ENCODE measurements at places on chromosomes 16 and 17.
A peak's percentile ranks its signal among the peaks of the same experiment; 100 is the strongest.

DNA sequence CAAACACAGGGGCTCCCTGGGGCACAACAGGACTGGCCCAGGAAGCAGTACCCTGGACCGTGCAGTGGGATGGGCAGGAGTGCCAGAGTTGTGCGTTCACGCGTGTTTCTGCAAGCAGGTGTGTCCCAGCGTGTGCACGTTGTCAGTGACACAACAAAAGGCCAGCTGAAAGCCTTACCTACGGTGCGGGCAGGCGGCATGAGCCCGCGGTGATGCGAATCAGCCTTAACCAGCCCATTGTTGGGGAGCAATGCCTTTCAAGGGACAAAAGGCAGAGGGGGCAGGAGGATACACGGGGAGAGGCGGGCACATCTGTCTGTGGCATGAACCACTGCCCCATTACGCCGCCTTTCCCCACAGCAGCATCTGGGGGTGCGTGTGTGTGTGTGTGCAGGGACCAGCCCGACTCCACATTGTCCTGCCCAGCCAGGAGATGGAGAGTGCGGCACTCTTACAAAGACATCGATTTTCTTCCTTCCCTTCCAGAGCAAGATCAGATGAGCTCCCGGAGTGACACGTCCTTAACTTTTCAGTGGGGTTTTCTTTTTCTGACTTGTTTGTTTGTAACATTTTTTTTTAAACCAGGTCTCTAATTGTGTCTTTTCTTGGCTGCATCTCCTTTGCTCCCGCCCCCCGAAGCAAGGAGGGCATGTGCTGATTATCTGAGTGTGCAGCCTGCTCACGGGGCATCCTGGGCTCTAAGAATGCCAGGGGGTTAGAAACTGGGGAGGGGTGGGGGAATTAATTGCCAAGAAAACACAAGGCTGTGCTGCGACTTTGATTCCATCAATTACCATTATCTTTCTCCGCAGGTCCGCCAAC is 158.1 kb downstream of the ZNF423 start:
- no peak for DNase-seq

DNA sequence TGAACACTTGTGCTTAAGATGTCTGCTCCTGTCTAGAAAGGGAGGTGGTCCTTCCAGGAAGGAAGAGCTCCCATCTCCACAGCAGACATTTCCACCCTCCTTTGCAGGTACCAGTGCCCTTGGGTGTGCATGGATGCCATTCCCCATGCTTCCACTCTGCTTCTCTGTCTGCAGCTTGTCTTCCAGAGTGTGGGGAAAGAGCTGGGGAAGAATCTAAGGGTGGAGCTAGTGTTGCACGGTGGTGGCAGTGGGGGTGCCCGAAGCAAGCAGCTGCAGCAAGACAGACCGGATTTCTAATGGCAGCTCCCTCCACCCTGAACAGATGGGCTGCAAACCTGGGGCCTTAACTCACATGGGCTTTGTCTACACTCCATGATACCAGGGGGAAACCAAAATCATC is 22.6 kb upstream of the HOXB13 start:
- no peak for DNase-seq

DNA sequence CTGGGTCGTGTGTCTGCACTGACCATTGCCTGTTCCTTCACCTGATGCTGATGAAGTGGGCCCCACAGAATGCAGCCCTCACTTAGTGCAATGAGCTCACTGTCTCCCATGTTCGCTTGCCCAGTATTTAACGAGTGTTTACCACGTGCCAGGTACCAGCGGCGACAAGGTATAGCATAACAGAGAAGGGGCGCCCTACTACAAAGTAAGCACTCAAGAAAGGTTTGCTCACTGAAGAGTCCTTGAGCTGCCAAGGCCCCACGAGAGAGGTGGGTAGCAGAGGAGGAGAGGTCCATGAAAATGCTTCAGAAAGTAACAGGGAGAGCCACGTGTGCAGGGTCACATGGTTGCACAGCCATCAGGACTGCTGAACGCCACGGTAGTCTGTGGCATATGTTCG is 230.0 kb downstream of the NTN1 start:
- DNase-seq = no peak

- DNase-seq = no peak
Observed at GRCh38 chr17:61734466-61734865, 128.9 kb downstream of the BRIP1 start.

- DNase-seq = no peak
Observed at GRCh38 chr16:17417740-17418139, 53.0 kb downstream of the XYLT1 start.

- DNase-seq = no peak
Observed at GRCh38 chr17:19247473-19247872, 10.3 kb downstream of the EPN2 start.

DNA sequence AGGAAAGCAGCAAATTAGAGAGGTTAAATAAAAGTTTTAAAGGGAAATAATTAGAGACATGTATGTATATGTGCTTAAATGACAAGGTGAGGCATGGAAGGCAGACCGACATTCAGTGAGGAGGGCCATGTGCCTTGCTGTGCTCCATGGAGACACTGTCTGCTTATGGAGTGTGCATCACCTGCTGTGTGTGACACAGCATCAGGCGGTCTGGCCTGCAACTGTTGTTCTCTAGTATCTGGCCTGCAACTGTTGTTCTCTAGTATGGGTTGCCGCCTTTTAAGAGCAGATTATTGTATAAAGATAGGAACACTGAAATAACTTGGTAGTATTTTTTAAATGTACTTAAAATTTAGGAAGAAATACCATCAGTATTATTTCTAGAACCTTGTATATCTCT is 225.1 kb downstream of the LGALS9B start:
- DNase-seq = no peak

GRCh38 chr17:15377200-15377599 is 35.8 kb upstream of the TEKT3 start:
- DNase-seq = no peak

DNA sequence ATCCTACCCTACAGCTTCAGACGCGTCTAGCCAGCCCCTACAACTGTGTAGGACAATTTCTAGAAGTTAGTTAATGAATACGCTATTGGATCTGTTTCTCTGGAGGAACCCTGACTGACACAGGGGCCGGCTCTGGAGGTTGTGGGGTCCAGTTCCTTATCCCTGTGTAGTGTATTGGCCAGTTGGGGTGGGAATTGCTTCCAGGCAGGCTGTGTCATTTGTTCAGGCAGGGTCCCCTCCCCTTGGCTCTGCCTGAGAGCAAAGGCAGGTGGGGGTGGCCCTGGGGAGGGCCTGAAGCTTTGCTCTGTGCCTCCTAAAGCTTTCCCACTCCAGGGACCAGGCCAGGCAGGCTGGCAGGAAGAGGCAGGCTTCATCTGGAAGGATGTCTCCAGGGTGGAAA is 11.7 kb upstream of the CETP start:
- DNase-seq = no peak

DNA sequence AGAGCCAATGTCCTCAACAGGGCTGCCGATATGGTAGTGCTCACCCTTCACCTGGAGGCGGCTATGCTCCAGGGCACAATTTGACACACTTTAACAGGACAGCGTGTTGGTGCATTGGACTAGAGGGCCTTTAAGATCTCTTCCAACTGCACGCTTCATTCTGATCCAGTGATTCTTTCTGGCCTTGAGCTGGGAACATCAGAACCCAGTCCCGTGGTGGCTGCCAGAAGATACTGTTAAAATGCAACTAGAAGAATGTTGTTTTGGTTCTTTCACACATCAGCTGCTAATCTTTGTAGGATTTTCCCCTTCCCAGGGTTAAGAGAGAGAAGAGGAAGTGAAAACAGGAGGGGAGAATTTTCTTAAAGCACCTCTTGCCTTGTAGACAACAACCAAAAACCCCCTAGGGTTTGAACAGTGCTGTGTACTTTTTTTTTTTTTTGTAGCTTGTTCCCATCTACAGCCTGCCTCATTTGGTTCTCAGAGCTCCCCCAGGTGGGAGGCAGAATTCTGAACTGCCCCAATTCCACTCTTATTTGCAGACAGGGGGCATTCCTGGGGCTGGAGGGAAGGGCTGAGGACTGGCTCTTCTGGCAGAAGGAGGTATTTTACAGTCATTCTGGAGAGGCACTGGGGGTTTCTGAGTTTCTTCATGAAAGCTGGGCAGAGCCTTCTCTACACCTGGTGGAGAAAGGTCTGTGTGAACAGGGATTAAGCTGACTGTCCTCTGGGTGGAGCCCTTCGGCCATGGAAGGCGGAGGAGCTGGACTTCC is 32.4 kb downstream of the SMARCE1 start:
- no peak for DNase-seq

GRCh38 chr16:2905241-2905987 is 6.3 kb upstream of the FLYWCH1 start:
- DNase-seq = peak; percentile 100

- DNase-seq = no peak
Observed at GRCh38 chr17:77877036-77877435, 81.5 kb upstream of the TNRC6C start.

DNA sequence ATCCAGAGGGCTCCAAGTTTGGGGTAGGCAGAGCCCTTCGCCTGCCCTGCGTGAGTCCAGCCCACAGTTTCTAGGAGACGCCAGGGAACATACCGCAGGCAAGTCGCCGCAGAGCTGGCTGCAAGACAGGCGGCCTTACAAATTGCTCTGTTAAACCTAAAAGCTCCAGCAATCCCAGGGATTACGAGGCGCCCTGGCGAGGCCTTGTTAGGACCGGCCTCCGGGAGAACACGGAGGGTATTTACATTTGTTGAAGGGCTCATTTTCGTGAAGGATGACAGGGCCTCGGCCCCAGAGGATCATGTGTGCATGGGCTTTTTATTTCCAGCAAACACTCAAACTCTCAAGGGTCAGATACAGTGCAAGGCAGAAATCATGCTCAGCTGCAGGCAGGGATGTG is 77.6 kb upstream of the FOXF1 start:
- DNase-seq = no peak

DNA sequence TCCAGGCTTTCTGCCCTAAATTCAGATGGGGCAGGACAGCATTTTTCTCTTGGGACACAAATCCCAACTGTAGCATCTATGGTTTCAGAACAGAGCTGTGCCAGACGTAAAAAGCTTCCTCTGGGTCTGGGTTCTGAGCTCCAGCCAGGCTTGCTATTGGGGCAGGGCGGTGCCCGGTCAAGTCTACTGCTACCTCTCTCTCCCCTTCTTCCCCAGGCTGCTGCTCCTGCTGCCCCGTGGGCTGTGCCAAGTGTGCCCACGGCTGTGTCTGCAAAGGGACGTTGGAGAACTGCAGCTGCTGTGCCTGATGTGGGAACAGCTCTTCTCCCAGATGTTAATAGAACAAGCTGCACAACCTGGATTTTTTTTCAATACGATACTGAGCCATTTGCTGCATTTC is 1.1 kb downstream of the MT1M start:
- no peak for DNase-seq

DNA sequence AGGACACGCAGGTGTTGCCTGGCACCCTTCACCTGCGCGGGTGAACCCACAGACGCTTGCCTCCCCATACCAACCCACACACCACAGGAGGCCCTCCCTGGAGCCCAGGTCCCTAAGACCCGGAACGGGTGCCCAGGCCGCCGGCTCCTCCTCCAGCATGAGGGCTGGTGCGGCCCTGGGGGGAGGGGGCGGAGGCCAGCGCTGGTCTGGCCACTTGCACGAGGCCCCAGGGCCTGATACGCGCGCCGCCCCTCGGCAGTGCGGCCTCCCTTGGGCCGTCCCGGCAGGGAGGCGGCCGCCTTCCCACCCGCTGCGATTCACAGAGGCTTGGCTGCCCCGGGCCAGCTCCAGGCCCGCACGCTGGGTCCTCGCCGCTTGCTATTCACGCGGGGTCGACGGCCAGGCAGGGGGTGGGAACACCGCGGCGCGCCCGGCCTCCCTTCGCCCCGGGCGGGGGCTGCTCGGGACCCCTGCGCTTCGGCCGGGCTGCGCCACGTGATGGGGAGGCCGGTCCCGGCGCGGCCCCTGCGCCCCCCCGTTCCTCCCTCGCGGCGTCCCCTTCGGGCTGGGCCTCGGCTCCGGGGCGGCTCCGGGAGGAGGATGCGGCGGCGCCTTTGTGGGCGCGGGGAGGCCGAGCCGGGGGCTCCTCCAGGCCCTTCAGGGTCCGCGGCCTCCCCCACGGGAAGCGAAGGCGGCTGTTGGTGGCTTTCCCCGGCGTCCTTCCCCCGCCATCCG is 685 bp downstream of the FASN start:
- no peak for DNase-seq

DNA sequence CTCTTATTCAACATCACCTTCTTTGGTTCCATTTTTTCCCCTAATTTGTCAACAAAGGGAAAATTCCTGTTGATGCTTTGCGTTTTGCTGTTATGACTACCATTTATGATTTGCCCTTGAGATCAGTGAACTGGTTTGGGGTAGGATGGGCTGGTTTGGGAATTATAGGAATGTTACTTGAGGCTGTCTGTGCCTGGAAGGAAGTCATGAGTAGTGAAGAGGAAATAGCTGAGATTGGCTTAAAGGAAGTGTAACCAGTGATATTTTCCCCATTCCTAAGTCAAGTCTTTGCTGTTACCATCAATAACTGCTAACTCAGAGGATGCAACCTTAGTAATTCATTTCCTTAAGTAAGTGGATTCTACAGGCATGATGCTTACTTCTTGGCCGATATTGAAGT is 179.2 kb downstream of the MAP2K6 start:
- no peak for DNase-seq

- no peak for DNase-seq
Observed at GRCh38 chr16:30837904-30838303, 50.9 kb upstream of the ZNF629 start.

GRCh38 chr17:80033840-80034239 is 1.8 kb downstream of the TBC1D16 start:
- no peak for DNase-seq

DNA sequence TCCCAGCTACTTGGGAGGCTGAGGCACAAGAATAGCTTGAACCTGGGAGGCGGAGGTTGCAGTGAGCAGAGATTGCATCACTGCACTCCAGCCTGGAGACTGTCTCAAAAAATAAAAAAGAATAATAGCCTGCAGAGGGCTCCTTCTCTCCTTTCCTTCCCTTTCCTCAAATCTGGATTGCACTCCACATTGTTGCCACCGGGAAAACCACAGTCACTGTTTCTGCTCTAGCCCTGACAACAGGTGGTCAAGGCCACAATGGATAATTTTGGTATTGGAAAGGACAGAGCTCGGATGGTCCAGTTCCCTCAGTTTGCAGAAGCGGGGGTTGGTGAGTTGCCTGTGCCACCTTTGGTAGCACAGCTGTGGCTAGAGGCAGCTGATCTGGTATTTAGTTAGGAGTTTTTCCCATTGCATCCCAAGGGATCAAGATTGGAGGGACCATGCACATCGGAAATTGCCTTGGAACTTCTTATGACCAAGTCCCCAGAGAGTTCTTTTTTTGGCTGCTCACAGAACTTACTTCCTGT is 44.7 kb upstream of the PRSS54 start:
- DNase-seq = no peak

GRCh38 chr17:63645775-63646487 is 23.7 kb downstream of the MAP3K3 start:
- DNase-seq = no peak

GRCh38 chr16:47779201-47780016 is 318.3 kb downstream of the PHKB start:
- DNase-seq = no peak

DNA sequence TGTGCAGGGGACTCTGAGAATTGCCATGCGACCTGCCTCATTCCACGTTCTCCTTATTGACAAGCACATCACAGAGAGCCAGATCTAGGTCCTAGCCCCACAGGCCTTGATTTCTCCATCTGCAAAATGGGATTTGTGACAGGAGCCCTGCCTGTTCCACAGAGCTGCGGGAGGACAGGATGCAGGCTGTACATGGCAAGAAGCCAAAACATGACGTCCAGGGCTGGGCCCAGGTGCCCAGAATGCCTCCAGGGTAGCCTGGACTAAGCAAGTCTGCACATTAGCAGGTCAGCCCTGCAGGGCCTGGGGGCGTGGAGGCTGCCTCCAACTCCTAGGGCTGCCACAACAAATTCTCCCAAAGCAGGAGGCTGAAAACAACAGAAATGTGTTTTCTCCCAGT is 235.7 kb upstream of the SDK2 start:
- DNase-seq = no peak

- no peak for DNase-seq
Observed at GRCh38 chr17:68505951-68506350, 6.3 kb upstream of the PRKAR1A start.
